ENCODE measurements at places on chromosomes 5 and 9. TPM values are rescaled to one million over a fixed set of nuclear protein-coding genes. Genes with fewer than 3 reads are reported as not detected.

DNA sequence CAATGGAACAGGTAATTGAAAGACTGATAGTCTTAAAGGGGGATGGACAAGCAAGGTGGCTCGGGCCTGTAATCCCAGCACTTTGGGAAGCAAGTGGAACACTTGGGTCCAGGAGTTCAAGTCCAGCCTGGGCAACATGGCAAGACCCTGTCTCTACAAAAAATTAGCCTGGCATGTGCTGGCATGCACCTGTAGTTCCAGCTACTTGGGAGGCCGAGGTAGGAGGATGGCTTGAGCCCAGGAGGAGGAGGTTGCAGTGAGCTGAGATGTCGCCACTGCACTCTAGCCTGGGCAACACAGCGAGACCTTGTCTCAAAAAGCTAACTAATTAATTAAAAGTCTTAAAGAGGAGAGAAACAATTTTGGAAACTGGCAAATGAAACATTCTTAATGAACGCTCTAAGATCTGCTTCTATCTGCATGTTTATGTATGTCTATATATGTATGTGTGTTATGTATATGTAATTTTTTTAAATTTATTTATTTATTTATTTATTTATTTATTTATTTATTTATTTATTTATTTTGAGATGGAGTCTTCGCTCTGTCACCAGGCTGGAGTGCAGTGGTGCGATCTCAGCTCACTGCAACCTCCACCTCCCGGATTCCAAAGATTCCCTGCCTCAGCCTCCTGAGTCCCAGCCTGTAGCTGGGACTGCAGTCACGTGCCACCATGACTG lies 80.6 kb downstream of the SFXN1 start:
- H3K4me1 ChIP-seq = no peaks in the 10 kb centered on the region
- no peak overlapping the region for H3K27ac ChIP-seq
- no peak for DNase-seq
- peaks cover 21% of the 10 kb centered on the region for H3K27me3 ChIP-seq

GRCh38 chr9:97076238-97076637 lies 37.3 kb upstream of the CTSV start:
- DNase-seq = no peak
- peaks cover 9% of the 10 kb centered on the region for H3K4me1 ChIP-seq
- no peaks in the 10 kb centered on the region for H3K36me3 ChIP-seq

Gene CCDC152
- total RNA-seq = 16.3 TPM

Gene KCNV2
- total RNA-seq = not detected

Gene RMRP
- 8,471 TPM for total RNA-seq

- H3K4me1 ChIP-seq = no peaks in the 10 kb centered on the region
- no peak overlapping the region for H3K4me3 ChIP-seq
- no peaks in the 10 kb centered on the region for H3K36me3 ChIP-seq
- H3K27me3 ChIP-seq = no peaks in the 10 kb centered on the region
Measured at GRCh38 chr5:83368319-83368718, 103.2 kb upstream of the VCAN start.

Gene GPR21
- total RNA-seq = 3.1 TPM

Gene HEXB
- total RNA-seq = 223 TPM

- H3K4me1 ChIP-seq = no peaks in the 10 kb centered on the region
- H3K27ac ChIP-seq = no peak overlapping the region
- no peaks in the 10 kb centered on the region for H3K36me3 ChIP-seq
- H3K4me3 ChIP-seq = no peak overlapping the region
- DNase-seq = no peak
- peaks cover 8% of the 10 kb centered on the region for H3K27me3 ChIP-seq
Measured at GRCh38 chr5:172751761-172752510, 19.1 kb downstream of the DUSP1 start.

- H3K4me3 ChIP-seq = no peak overlapping the region
- no peaks in the 10 kb centered on the region for H3K27me3 ChIP-seq
Measured at GRCh38 chr5:156896546-156896945, 46.5 kb downstream of the PPP1R2B start.

Gene SPAG8
- 0.97 TPM for total RNA-seq

Gene GRIA1
- total RNA-seq = not detected

DNA sequence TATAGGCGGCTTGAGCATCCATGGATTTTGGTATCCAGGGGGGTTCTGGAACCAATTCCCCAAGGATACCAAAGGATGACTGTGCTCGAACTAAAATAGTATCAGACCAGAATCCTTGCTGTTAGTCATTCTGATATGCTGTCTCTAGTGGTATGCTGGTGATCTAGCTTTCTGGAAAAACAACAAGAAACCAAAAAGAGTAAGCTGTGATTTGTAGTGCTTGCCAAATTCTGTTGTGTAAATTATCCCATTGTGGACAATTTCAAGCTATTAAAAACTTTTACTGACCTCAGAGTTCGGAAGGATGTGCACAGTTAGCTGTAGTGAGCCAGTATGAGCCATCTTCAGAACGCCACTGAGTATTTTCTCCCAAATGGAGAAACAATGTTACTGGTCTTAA lies 99.0 kb upstream of the FBN2 start:
- no peaks in the 10 kb centered on the region for H3K4me1 ChIP-seq
- H3K27me3 ChIP-seq = no peaks in the 10 kb centered on the region
- DNase-seq = no peak
- H3K4me3 ChIP-seq = no peak overlapping the region
- H3K36me3 ChIP-seq = no peaks in the 10 kb centered on the region

- H3K27me3 ChIP-seq = no peaks in the 10 kb centered on the region
- H3K36me3 ChIP-seq = no peaks in the 10 kb centered on the region
- H3K27ac ChIP-seq = no peak overlapping the region
- H3K4me1 ChIP-seq = no peaks in the 10 kb centered on the region
- no peak overlapping the region for H3K4me3 ChIP-seq
Measured at GRCh38 chr5:148748702-148749392, 77.6 kb upstream of the ADRB2 start.

- H3K4me3 ChIP-seq = no peak overlapping the region
- no peaks in the 10 kb centered on the region for H3K36me3 ChIP-seq
- no peak for DNase-seq
- H3K4me1 ChIP-seq = peaks cover 41% of the 10 kb centered on the region
- H3K27ac ChIP-seq = no peak overlapping the region
Measured at GRCh38 chr5:111775224-111775623, 18.2 kb upstream of the NREP start.

Gene PROB1
- total RNA-seq = 2.4 TPM

GRCh38 chr9:121294151-121294743 lies 26.3 kb downstream of the GSN start:
- no peak for DNase-seq
- no peak overlapping the region for H3K27ac ChIP-seq
- H3K4me1 ChIP-seq = peaks cover 26% of the 10 kb centered on the region
- H3K36me3 ChIP-seq = peaks cover 7% of the 10 kb centered on the region

GRCh38 chr9:109640580-109641371 lies 139.2 kb upstream of the PALM2AKAP2 start:
- no peaks in the 10 kb centered on the region for H3K4me1 ChIP-seq
- no peaks in the 10 kb centered on the region for H3K36me3 ChIP-seq
- peaks cover 91% of the 10 kb centered on the region for H3K27me3 ChIP-seq
- no peak overlapping the region for H3K27ac ChIP-seq
- peak; percentile 33 for DNase-seq
- peak overlapping the region; percentile 54 for H3K4me3 ChIP-seq

Gene F2RL1
- total RNA-seq = 122 TPM

Gene NEURL1B
- 2.8 TPM for total RNA-seq

DNA sequence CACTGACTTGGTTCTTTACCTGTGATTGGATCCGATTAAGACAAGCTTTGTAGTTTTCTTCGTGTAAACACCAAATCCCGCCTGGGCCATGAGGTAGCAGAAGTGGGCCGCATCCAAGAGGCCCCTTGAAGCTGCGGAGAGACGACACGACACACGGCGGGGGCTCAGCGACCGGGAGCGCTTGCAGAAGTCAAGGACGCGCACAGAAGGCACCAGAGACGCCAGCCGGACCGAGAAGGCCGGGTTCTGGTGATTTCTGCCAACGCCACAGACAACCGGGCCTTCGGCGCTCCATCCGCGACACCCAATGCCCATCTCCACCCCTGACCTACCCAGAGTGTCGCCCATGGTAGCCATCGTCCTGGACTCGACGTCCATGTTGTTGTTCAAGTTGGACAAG lies 19.8 kb upstream of the INPP5E start:
- no peaks in the 10 kb centered on the region for H3K27me3 ChIP-seq
- H3K4me3 ChIP-seq = no peak overlapping the region
- no peak for DNase-seq
- H3K36me3 ChIP-seq = peaks cover 56% of the 10 kb centered on the region
- no peak overlapping the region for H3K27ac ChIP-seq

Gene PRR7
- total RNA-seq = 25.2 TPM

- H3K4me3 ChIP-seq = no peak overlapping the region
- peaks cover 48% of the 10 kb centered on the region for H3K4me1 ChIP-seq
- H3K27me3 ChIP-seq = no peaks in the 10 kb centered on the region
- peak overlapping the region; percentile 49 for H3K27ac ChIP-seq
- H3K36me3 ChIP-seq = peaks cover 43% of the 10 kb centered on the region
Measured at GRCh38 chr5:159187719-159188118, 21.6 kb downstream of the RNF145 start.

- H3K4me1 ChIP-seq = peaks cover 41% of the 10 kb centered on the region
- H3K27ac ChIP-seq = peak overlapping the region; percentile 45
- H3K4me3 ChIP-seq = no peak overlapping the region
- peak; percentile 46 for DNase-seq
Measured at GRCh38 chr5:137833463-137833862, 34.2 kb upstream of the MYOT start.

GRCh38 chr5:157214861-157215513 lies 34.3 kb downstream of the ITK start:
- no peak for DNase-seq
- H3K4me1 ChIP-seq = peaks cover 16% of the 10 kb centered on the region
- H3K27me3 ChIP-seq = no peaks in the 10 kb centered on the region
- no peak overlapping the region for H3K4me3 ChIP-seq
- no peaks in the 10 kb centered on the region for H3K36me3 ChIP-seq

- no peaks in the 10 kb centered on the region for H3K4me1 ChIP-seq
- no peak for DNase-seq
- H3K4me3 ChIP-seq = no peak overlapping the region
- H3K36me3 ChIP-seq = no peaks in the 10 kb centered on the region
Measured at GRCh38 chr5:60444661-60445360, 255.2 kb downstream of the DEPDC1B start.

Gene CARTPT
- not detected for total RNA-seq

Gene PIP5K1B
- total RNA-seq = 8.6 TPM

DNA sequence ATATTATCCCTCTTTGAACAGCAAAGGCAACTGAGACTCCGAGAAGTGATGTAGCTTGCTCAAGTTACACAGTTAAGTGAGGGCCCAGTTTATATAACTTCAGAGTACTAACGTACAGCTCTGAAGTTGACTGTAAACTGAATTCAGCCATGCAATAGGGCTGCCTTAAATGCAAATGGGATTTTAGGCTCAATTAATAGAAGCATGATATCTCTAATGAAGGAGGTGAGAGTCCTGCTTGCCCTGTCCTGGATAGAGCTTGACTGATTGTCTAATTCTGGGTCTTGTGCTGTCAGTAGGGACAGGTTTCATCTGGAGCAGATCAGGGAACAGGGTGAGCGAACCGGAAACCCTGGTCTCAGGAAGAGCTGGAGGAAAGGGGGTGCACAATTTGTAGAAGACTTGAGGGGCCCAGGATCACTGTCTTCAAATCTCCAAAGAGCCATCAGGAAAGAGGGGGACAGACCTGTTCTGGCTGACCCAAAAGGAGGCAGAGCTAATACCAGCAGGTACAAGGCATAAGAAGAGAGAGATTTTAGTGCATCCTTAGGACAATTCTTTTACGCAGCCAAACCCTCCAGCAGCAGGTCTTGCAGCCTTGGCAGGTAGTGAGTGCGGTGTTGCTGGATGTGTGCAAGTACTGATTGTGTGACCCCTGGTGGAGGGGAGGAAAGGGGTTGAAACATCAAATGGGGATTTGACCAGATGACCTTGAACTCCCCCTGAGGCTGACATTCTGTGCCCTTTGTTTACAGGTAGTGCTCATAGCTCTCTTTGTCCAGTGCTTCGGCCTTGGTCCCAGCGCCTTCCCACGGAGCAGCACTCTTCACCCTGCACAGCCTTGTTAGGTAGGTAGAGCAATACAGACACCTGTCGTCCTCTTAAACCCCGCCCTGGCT lies 13.0 kb downstream of the GSN start:
- no peaks in the 10 kb centered on the region for H3K27me3 ChIP-seq
- no peak for DNase-seq
- peaks cover 39% of the 10 kb centered on the region for H3K36me3 ChIP-seq
- peak overlapping the region; percentile 98 for H3K27ac ChIP-seq
- peaks cover 79% of the 10 kb centered on the region for H3K4me1 ChIP-seq
- peak overlapping the region; percentile 38 for H3K4me3 ChIP-seq

Gene PCSK1
- total RNA-seq = not detected

DNA sequence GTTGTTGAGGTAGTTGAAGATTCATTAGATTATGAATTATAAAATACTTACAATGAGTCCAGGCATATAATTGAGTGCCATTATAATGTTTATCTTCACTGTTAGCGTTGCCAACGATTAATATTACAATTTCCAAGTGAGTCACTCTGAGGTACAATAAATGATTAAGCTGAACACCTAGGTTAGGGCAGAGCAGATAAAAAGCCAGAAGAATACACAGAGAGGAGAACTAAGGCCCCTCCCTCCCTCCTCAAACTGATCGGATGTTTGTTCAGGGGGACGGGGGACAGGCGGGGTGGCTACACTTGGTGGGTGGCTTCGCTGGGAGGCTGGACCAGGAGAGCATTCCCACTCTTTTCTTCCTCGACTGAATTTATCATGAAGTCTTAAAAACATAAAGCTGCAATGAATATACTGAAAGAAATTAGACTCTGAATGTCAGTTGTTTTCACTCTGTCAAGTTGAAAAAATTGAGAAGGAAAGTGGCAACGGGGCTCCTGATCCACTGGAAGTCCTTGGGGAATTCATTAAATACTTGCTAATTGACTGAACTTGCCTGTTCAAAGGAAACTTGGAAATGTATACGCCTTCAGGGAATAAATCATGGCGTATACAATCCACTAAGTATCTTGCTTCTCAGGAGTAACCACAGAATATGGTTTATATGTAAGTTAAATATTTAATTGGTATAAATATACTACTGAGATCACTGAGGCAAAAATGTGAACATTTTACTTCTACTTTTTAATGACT lies 198.1 kb downstream of the TSSK1B start:
- peak overlapping the region; percentile 46 for H3K27ac ChIP-seq
- no peaks in the 10 kb centered on the region for H3K36me3 ChIP-seq
- H3K4me1 ChIP-seq = peaks cover 27% of the 10 kb centered on the region
- H3K27me3 ChIP-seq = no peaks in the 10 kb centered on the region
- peak; percentile 5 for DNase-seq

Gene ENTR1
- 50.2 TPM for total RNA-seq

Gene ICE1
- total RNA-seq = 29.8 TPM

Gene FTMT
- not detected for total RNA-seq

- DNase-seq = no peak
- H3K36me3 ChIP-seq = no peaks in the 10 kb centered on the region
- H3K4me1 ChIP-seq = no peaks in the 10 kb centered on the region
- H3K4me3 ChIP-seq = no peak overlapping the region
- H3K27ac ChIP-seq = no peak overlapping the region
- peaks cover 13% of the 10 kb centered on the region for H3K27me3 ChIP-seq
Measured at GRCh38 chr5:60299944-60300343, 400.0 kb downstream of the DEPDC1B start.

Gene PCDHA10
- total RNA-seq = 0.91 TPM

GRCh38 chr5:132057498-132058255 lies 2.8 kb upstream of the IL3 start:
- H3K27me3 ChIP-seq = peaks cover 51% of the 10 kb centered on the region
- H3K4me1 ChIP-seq = no peaks in the 10 kb centered on the region
- no peaks in the 10 kb centered on the region for H3K36me3 ChIP-seq
- no peak overlapping the region for H3K4me3 ChIP-seq

- H3K36me3 ChIP-seq = peaks cover 5% of the 10 kb centered on the region
- no peaks in the 10 kb centered on the region for H3K27me3 ChIP-seq
- peak; percentile 85 for DNase-seq
- peak overlapping the region; percentile 79 for H3K27ac ChIP-seq
- peaks cover 37% of the 10 kb centered on the region for H3K4me1 ChIP-seq
Measured at GRCh38 chr5:159581502-159582249, 251.4 kb upstream of the IL12B start.

- H3K4me1 ChIP-seq = no peaks in the 10 kb centered on the region
- DNase-seq = no peak
- no peak overlapping the region for H3K4me3 ChIP-seq
Measured at GRCh38 chr5:53946405-53947100, 363.8 kb downstream of the ARL15 start.

Gene PCDHB7
- total RNA-seq = 0.37 TPM

Gene IFNB1
- total RNA-seq = 0.61 TPM

Data from Calu3 (cell line).